PC-3 (cell line): ENCODE measurements at places on chromosomes 3 and 15.

- DNase-seq = no peak
Measured at GRCh38 chr15:79496838-79497237, 64.7 kb downstream of the MINAR1 start.

DNA sequence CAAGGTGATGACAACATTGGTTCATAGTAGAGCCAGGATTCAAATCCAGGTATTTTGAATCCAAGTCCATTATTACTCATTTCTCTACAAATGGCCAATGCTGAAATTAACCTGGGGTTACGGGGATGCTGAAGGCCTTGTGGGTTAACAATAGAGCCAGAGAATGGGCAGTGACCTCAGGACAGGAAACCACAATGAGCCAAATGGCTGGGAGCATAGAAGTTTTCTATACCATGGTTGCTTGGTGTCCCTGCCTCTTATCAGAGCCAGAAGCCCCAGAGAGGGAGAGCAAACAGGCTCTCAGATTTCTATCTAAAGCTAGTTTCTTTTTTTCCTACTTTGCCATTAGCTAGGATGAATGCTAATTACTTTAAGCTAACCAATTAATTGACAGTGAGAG, 82.3 kb downstream of the TNIK start:
- no peak for DNase-seq

- DNase-seq = peak; percentile 4
Measured at GRCh38 chr15:33451385-33451784, 140.6 kb downstream of the RYR3 start.

GRCh38 chr3:27888562-27888961, 166.4 kb upstream of the EOMES start:
- no peak for DNase-seq

GRCh38 chr3:152203652-152204051, 65.1 kb upstream of the MBNL1 start:
- no peak for DNase-seq

GRCh38 chr3:114411811-114412803, 118.3 kb downstream of the TIGIT start:
- DNase-seq = peak; percentile 7

GRCh38 chr3:23781051-23781450, 24.7 kb upstream of the UBE2E1 start:
- DNase-seq = no peak

- DNase-seq = no peak
Measured at GRCh38 chr3:191455257-191455952, 5.6 kb upstream of the PYDC2 start.

DNA sequence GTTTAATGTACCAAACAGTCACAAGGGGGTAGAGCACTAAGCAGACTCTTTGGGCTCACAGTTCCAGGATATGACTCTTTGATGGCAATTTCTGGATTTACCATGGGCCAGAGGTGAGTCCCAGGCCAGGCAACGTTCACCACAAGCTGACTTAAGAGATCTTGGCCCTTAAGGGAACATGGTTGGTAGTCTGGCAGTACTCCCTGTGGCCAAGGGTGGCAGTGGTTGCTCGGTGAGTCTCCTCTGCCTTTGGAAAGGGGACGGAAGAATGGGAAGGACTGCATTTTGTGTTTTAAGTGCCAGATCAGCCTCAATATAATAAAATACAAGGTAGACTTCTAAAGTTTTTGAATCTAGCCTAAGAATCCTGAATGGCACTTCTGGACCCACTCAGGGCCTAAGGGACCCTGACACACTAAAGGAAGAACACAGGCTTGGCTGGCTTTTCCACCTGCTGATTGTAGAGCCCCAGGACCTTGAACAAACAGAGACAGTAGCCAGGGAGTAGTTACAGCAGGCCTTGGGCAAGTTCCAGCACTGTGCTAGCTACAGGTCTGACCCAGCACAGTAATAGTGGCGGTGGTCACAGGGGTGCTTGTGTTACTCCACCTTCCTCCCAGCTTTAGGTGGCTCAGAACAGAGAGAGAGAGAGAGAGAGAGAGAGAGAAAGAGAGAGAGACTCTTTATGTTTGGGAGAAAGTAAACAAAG, 730.7 kb upstream of the ALCAM start:
- DNase-seq = peak; percentile 5

DNA sequence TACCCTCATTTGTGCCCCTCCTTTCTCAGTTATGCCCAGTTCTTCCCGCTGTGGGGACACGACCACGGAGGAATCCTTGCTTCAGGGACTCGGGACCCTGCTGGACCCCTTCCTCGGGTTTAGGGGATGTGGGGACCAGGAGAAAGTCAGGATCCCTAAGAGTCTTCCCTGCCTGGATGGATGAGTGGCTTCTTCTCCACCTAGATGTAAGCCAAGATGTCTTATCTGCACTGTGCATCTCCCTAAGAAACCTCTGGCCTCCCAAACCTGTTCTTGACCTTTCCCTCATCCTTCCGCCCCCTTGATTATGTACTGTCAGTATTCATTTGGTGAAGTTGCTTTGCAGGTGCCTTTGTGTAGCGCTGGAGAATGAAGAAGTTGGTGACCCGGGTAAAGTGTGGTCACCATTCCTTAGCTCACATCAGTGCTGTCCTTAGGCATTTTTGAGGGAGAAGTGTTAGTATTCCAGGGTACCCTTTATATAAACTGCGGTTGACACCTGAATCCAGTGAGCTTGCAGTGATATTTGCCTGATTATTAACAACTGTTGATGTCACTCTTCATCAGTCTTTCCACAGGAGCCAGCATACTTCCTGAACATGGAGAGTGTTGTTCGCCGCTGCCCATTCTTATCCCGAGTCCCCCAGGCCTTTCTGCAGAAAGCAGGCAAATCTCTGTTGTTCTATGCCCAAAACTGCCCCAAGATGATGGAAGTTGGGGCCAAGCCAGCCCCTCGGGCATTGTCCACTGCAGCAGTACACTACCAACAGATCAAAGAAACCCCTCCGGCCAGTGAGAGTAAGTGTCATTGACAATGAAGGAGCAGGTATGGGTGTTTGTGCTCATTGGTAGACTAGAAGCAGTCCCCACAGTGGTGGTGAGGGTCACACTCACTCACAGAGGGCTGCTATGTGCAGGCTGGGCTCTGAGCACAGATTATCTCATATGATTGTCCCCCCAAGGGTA, 966 bp downstream of the ALAS1 start:
- no peak for DNase-seq

DNA sequence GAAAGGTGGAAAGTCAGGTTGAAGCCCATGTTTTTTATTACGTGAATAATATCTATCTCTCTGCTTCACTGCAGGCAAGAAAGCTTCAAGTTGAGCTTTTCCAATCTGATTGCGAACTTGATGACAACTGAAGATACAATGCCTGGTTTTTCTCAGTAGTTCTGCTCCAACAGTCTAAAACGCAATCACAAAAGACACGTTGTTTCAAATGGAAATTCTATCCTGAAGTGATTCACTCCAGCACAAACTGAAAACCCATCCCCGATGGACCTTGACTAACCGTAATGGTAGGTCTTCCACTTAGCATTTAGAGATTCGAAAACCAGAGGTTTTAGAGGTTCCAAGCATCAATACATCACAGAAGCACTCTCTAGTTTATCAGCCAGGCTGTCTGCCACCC, 10.6 kb downstream of the B4GALT4 start:
- no peak for DNase-seq

DNA sequence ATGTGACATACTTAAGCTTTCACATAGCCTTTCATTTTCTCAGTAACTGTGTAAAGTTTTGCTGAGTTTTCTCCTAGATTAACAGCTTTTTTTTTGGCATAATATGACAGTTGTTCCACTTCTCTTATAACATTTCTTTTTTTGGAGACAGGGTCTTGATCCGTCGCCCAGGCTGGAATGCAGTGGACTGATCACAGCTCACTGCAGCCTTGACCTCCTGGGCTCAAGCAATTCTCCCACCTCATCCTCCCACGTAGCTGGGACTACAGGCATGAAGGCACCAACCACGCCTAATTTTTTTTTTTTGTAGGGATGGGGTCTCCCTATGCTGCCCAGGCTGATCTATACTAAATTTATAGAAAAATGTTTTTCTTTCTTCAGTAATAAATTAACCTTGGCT, 30.1 kb downstream of the DLG1 start:
- DNase-seq = no peak

- no peak for DNase-seq
Measured at GRCh38 chr3:126435456-126436315, 40.0 kb downstream of the ZXDC start.

DNA sequence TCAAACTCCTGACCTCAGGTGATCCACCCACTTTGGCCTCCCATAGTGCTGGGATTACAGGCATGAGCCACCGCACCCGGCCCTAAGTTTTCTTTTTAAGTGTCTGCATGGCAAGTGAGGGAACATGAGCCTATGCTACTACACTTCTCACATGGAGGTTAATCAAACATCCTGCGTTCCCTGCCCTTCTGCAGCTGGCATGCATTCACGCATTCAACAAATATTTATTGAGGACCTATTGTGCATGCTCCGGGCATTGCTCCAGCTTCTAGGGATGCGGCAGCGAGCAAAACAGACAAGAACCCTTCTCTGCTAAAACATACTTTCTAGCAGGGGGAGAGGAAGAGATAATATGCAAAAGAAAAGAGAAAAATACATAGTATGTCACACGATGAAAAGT, 42.6 kb upstream of the ACKR4 start:
- peak; percentile 64 for DNase-seq

GRCh38 chr15:87033056-87033455, 953.4 kb downstream of the AGBL1 start:
- DNase-seq = peak; percentile 46

- DNase-seq = peak; percentile 99
Measured at GRCh38 chr3:58049143-58049785, 41.0 kb downstream of the FLNB start.

GRCh38 chr15:95169541-95170459, 938.4 kb downstream of the MCTP2 start:
- no peak for DNase-seq

DNA sequence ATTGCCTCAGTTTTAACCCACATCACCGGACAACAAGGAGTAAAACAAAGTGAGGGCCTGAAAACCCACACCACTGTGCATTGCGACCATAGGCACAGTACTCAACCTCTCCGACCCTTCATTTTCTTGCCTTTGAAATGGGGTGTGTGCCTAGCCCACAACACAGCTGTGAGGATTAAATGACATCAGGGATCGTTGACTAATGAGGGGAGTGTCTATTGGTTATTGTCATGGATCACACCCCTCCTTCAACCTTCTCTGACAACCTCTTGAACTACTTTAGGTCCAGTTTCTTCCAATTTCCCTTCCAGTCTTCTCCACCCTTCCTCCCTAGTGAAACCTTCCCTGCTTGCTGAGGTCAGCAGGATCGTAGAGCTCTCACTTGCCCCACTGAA, 89.5 kb downstream of the HES1 start:
- DNase-seq = no peak

GRCh38 chr3:195038161-195038560, 232.8 kb downstream of the XXYLT1 start:
- DNase-seq = no peak

DNA sequence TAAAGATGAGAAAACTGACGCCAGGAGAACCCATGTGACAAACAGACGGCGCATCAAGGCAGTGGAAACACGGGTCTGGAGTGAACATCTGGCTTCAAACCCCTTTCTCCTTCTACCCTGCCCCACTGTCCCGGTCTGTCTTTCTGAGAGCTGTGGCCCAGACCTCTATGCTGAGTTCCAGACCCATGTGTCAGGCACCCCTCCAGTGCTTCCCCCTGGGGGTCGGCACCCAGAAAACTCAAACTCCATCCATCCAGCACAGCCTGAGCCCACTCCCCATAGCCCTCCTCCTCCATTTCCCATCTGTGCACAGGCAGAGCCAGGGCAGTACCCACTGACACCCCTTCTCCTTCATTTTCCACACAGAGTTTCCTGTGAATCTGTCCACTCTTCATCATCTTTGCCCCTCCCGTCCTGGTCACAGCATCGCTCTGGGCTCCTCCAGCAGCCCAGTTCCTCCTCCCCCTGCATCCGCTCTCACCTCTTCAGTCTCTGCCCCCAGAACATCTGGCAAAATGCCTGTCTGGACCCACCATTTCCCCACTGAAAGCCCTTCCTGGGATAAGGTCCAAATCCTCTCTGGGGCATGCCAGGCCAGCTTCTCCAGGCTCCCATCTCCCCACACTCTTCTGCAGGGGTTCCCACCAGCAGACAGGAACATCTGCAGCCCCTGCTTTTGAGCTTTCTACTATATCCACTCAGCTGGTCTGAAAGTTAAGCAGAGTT, 2.9 kb downstream of the FAM240A start:
- no peak for DNase-seq
